ENCODE measurements at places on chromosomes 12 and 14. TPM values are rescaled to one million over a fixed set of nuclear protein-coding genes. Genes with fewer than 3 reads are reported as not detected.

GRCh38 chr12:51955702-51956101 is 4.2 kb downstream of the ACVR1B start:
- H3K36me3 ChIP-seq: peaks cover 6% of the 10 kb centered on the region
- DNase-seq: no peak
- peaks cover 26% of the 10 kb centered on the region for H3K4me1 ChIP-seq

DNA sequence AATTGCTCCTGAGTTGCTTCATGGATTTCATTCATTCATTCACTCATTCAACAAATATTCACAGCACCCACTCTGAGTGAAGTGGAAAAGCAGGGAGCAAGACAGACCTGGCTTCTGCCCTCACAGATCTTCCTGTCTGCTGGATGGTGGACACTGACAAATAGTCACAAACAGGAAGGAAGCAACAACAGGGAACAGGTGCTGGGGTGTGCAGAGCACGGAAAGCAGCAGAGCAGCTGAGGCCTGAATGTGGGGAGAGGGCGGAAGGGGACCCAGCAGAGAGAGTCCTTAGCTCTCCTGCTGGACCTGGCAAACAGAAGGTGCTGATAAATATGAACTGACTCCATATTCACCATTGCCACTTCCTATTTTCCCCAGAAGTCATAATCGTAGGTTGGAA is 54.4 kb downstream of the SETD3 start:
- H3K4me1 ChIP-seq: peaks cover 17% of the 10 kb centered on the region
- DNase-seq: no peak
- H3K27me3 ChIP-seq: no peaks in the 10 kb centered on the region
- peaks cover 37% of the 10 kb centered on the region for H3K36me3 ChIP-seq
- H3K4me3 ChIP-seq: no peak overlapping the region
- H3K27ac ChIP-seq: no peak overlapping the region

GRCh38 chr12:49934505-49934904 is 16.0 kb upstream of the AQP2 start:
- H3K27me3 ChIP-seq: peaks cover 14% of the 10 kb centered on the region
- H3K4me3 ChIP-seq: no peak overlapping the region
- H3K27ac ChIP-seq: no peak overlapping the region
- DNase-seq: no peak

GRCh38 chr14:61565181-61565580 is 130.1 kb upstream of the HIF1A start:
- H3K27ac ChIP-seq: no peak overlapping the region
- peaks cover 6% of the 10 kb centered on the region for H3K36me3 ChIP-seq
- no peaks in the 10 kb centered on the region for H3K27me3 ChIP-seq
- peaks cover 38% of the 10 kb centered on the region for H3K4me1 ChIP-seq
- no peak for DNase-seq

- no peak overlapping the region for H3K27ac ChIP-seq
- H3K4me1 ChIP-seq: peaks cover 29% of the 10 kb centered on the region
- DNase-seq: no peak
- peaks cover 10% of the 10 kb centered on the region for H3K27me3 ChIP-seq
- no peaks in the 10 kb centered on the region for H3K36me3 ChIP-seq
Measured at GRCh38 chr12:52037248-52037861, 13.9 kb upstream of the NR4A1 start.

The DBX2 gene
- total RNA-seq: not detected

The PDZRN4 gene
- total RNA-seq: not detected

GRCh38 chr12:17592472-17592871 is 497.5 kb downstream of the RERGL start:
- H3K27ac ChIP-seq: no peak overlapping the region
- H3K4me3 ChIP-seq: no peak overlapping the region
- no peaks in the 10 kb centered on the region for H3K4me1 ChIP-seq
- H3K36me3 ChIP-seq: no peaks in the 10 kb centered on the region
- DNase-seq: no peak

DNA sequence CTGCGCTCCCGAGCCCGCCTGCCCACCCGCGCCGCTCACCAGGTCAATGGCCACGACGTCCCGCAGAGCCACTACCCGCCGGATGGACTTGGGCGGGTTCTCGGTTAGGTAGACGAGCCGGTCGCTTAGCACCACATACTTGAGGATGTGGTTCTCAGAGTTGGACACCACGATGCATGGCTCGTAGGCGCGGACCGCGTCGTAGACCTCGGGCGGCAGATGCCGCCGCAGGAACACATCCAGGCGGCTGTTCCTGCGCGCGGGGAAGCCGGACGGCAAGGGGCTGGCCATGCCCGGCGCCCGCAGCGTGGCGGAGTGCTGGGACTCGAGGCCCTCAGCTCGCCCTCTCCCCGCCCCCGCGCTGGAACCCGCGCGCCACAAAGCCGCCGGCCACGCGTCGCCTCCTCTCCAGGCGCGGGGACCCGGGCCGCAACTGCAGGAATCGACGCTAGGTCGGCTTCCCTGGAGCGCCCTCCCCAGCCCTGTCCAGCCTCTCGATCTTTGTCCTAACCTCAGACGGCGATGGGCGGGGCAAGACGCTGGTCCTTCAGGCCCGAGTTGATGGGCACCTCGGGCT is at the start of gene C12orf56:
Gene C12orf56, minus strand, starts transcription at position 484 of the 577 bp plus-strand sequence. Its CDS starts 193 bp downstream, at position 291.
- H3K27me3 ChIP-seq: peaks cover 16% of the 10 kb centered on the region
- H3K36me3 ChIP-seq: peaks cover 2% of the 10 kb centered on the region
- DNase-seq: peak; percentile 53
- H3K4me3 ChIP-seq: peak within 1 kb of the TSS; percentile 80
- peak within 1 kb of the TSS; percentile 61 for H3K27ac ChIP-seq

The ASCL1 gene
- total RNA-seq: not detected

The CAPZA3 gene
- not detected for total RNA-seq

- no peak overlapping the region for H3K4me3 ChIP-seq
- H3K27me3 ChIP-seq: peaks cover 4% of the 10 kb centered on the region
- no peak overlapping the region for H3K27ac ChIP-seq
- no peaks in the 10 kb centered on the region for H3K36me3 ChIP-seq
Measured at GRCh38 chr14:78316052-78316451, 145.9 kb downstream of the NRXN3 start.

DNA sequence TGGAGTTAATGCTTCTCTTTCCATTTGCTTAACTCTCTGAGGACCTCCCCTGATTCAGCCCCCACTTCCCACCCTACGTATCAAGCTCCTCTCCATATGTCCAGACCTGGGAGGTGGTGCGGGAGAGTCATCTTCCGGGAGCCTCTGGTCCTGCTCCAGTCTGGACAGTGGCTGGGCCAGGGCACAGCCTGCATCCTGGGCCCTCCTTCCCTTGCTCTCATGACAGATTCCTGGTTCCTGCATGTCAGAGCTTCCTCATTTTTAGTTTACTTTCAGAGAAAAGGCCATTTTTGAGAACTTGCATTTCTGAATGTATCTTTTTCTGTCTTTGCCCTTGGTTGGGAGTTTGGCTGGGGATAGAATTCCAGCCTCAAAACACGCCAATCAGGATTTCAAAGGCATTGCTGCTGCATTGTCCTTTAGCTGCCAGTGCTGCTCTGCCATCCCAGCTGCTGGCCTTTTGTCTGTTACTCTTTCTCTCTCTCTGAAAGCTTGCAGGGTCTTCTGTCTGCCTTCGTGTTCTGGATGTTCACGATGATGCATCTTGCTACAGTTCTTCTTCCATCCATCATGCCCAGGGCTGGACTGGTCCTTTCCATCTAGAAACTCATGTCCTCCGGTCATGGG is 54.7 kb downstream of the SLC6A12 start:
- no peaks in the 10 kb centered on the region for H3K27me3 ChIP-seq
- no peaks in the 10 kb centered on the region for H3K4me1 ChIP-seq
- no peak overlapping the region for H3K27ac ChIP-seq
- no peaks in the 10 kb centered on the region for H3K36me3 ChIP-seq
- DNase-seq: no peak

DNA sequence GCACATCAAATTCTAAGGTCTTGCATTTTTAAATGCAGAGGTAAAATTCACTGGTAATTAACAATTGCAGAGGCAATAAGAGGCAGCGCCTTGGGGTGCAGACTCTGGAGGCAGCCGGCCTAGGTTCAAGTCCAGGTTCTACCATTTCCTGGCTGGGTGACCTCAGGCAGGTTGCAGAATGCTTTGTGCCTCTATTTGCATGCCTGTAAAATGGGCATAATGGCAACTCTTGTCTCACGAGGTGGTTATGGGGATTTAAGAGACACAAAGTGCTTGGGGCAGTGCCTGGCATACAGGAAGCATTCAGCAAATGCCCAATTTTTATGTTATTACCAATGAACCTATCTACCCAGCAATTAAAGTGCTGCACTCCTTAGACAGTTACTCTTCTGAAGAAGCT is 180.0 kb upstream of the LHX5 start:
- no peak overlapping the region for H3K27ac ChIP-seq
- no peaks in the 10 kb centered on the region for H3K4me1 ChIP-seq
- DNase-seq: no peak
- peaks cover 19% of the 10 kb centered on the region for H3K27me3 ChIP-seq

The MANSC4 gene
- total RNA-seq: not detected

DNA sequence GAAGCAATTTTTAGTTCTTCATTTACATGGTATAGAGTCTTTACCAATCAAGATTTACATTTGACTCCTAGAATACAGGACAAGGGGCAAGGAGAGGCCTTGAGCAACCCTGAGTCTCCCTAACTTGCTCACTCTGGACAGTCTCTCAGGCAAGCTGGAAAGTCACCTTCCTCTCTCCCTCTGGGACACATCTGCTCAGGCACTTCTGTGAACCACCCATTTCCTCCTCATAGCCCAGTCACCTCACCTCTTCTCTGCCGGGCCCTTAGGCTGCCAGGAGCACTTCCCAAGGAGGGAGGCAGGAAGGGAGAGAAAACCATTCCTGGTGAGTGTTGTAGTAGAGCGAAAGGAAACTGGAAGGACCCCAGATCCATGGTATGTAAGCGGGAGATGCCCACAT is 202.8 kb downstream of the TTC7B start:
- no peak for DNase-seq
- no peak overlapping the region for H3K4me3 ChIP-seq
- H3K4me1 ChIP-seq: peaks cover 2% of the 10 kb centered on the region
